ENCODE measurements at places on chromosomes 11 and 22. TPM values are rescaled to one million over a fixed set of nuclear protein-coding genes. Genes with fewer than 3 reads are reported as not detected.
A peak's percentile ranks its signal among the peaks of the same experiment; 100 is the strongest.

The RASSF10 gene
- not detected for total RNA-seq

The MOGAT2 gene
- total RNA-seq, result 27.8 TPM

GRCh38 chr11:95451682-95452081 lies 220.7 kb upstream of the SESN3 start:
- H3K36me3 ChIP-seq, result no peaks in the 10 kb centered on the region
- H3K27me3 ChIP-seq, result no peaks in the 10 kb centered on the region
- no peak overlapping the region for H3K27ac ChIP-seq
- H3K4me1 ChIP-seq, result no peaks in the 10 kb centered on the region

GRCh38 chr11:62018981-62019664 lies 51.7 kb upstream of the FTH1 start:
- H3K36me3 ChIP-seq, result no peaks in the 10 kb centered on the region
- H3K27me3 ChIP-seq, result no peaks in the 10 kb centered on the region
- DNase-seq, result no peak
- H3K4me3 ChIP-seq, result no peak overlapping the region
- H3K27ac ChIP-seq, result peak overlapping the region; percentile 57

DNA sequence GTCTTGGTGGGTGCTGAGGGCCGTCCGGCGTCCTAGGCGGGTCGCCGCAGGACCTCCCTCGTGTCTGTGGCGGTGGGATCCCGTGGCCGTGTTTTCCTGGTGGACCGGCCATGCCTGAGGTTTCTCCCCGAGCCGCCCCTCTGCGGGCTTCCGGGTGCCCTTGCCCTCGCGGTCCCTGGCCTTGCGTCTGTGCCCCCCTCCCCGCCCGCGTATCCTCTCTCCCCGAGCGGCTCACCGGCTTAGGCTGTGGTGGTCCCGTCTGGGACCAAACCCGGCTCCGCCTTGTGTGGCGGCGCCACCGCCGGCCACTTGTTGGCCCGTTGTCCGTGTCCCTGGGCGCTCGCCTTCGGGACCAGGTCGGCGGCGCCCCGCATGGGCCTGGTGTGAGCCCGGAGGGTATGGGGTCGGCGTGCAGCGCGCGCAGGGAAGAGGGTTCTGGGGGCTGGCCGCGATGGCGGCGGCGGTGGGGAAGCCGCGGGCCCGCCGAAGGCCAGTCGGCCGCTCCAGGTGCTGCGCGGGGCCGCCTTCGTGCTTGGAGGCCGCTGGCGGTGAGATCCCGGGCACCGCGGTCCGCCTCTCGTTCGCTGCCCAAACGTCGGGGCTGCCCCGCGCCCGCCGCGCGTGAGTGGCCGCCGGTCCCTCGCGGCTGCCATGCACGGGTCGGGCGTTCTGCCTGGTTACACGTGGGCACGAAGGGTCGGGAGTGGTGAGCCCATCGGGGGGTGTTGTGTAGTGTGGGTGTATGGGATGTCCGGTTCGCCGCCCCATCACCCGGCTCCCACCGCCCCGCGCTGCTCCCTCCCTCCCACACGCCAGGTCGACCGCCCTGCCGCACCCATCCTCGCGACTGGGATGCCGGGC lies 3899.1 kb upstream of the OR11H1 start:
- H3K4me1 ChIP-seq, result no peaks in the 10 kb centered on the region
- no peak for DNase-seq
- no peak overlapping the region for H3K4me3 ChIP-seq
- H3K36me3 ChIP-seq, result no peaks in the 10 kb centered on the region

DNA sequence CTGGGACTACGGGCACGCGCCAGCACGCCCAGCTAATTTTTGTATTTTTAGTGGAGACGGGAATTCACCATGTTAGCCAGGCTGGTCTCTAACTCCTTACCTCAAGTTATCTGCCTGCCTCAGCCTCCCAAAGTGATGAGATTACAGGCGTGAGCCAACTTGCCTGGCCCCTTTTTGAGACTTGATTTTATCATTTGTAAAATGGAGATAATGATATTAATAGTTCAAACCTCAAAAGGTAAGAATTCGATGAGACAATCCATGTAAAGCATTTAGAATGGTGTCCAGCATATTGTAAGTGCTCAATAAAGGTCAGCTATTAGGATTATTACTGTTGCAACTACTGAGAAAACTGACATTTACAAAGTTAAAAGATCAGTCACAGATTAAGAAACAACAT lies 2.7 kb upstream of the BACE1 start:
- H3K36me3 ChIP-seq, result no peaks in the 10 kb centered on the region
- no peak for DNase-seq
- peaks cover 52% of the 10 kb centered on the region for H3K4me1 ChIP-seq
- H3K27ac ChIP-seq, result peak overlapping the region; percentile 10

GRCh38 chr11:117604336-117604995 lies 192.6 kb downstream of the DSCAML1 start:
- H3K27me3 ChIP-seq, result no peaks in the 10 kb centered on the region
- no peaks in the 10 kb centered on the region for H3K4me1 ChIP-seq
- H3K36me3 ChIP-seq, result no peaks in the 10 kb centered on the region

DNA sequence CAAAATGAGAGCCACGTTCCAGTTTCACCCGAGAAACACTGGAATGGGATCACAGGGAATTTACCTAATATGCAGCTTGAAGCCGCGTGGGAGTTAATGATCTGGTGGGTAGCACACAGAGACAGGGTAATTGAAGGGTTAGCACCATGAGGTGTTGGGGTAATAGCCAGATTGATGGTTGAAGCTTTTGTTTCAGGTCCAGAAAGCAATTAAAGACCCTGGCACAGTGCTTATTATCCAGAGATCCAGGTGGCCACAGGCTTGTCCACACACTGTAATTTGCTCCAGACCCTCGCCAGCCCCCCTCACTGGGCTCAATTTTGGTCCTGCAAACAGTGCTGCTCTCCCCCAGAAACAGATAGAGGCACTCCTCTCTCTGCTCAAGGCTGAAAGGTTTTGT lies 282.5 kb upstream of the ISX start:
- no peak overlapping the region for H3K4me3 ChIP-seq
- no peaks in the 10 kb centered on the region for H3K27me3 ChIP-seq
- H3K36me3 ChIP-seq, result no peaks in the 10 kb centered on the region
- no peaks in the 10 kb centered on the region for H3K4me1 ChIP-seq
- DNase-seq, result no peak

DNA sequence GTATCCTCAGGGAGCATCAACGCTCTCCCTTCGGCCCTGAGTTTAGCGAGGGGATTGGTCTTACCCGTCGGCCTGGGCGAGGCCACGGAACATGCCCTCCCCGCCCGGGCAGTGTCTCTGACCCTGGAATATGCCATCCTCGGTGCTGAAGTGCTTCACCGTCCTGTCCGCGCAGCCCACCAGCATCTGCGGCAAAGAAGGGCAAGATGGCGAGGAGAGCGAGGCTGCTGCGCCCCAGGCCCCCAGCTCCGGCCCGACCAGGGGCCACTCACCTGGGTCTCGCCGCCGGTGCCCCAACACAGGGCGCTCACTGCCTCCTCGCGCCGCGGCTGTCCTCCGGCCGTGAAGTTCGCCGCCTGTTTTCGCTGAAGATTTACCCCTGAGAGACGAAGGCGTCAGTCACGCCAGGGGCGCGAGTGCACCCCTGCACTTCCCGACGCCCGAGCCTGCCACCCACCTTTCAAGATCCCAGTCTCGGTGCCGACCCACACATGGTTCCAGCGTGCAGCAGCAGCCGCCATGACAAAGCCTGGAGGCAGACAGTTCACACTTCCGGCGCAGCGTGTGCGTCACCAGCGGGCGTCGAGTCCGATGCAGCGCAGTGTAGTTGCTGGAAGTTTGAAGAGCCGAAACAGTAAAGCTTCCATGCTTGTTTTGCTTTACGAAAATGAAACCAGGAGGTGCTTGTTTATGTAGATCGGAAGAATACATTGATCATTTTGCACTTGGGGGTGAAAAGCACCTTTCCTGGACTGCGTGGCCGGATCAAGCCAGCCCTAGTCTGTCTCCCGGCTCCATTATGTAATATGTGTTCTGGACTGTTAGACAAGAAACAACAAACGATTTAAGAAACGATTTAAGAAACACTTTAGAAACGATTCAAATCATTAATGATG lies at the start of gene WDR74:
TSS of gene WDR74 (minus strand) at position 541 of the 896 bp plus-strand sequence. CDS start at position 521, 20 bp downstream.
- H3K4me1 ChIP-seq, result peaks cover 32% of the 10 kb centered on the region
- peaks cover 28% of the 10 kb centered on the region for H3K36me3 ChIP-seq
- H3K27me3 ChIP-seq, result no peaks in the 10 kb centered on the region
- peak within 1 kb of the TSS; percentile 85 for H3K4me3 ChIP-seq

DNA sequence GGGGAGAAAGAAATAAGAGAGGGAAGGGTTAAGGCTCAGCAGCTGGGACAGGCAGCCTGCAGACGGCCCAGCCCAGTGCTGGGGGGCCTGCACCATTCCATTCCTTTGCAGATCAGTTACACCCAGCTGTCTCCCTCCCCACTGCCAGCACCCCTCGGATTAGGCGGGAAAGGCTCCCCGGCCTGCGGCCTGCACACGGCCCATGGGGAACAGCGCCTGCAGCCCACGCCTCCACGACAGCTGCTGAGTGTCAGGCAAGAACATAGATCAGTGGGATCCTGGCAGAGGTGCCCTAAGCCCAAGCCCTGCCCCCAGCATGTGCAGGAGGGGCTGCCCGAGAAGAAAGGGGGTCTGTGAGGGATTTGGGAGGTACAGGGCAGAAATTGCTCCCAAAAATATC lies 65.8 kb upstream of the MYOD1 start:
- H3K4me3 ChIP-seq, result no peak overlapping the region
- H3K27ac ChIP-seq, result no peak overlapping the region
- peaks cover 3% of the 10 kb centered on the region for H3K27me3 ChIP-seq
- peaks cover 13% of the 10 kb centered on the region for H3K4me1 ChIP-seq
- H3K36me3 ChIP-seq, result no peaks in the 10 kb centered on the region

DNA sequence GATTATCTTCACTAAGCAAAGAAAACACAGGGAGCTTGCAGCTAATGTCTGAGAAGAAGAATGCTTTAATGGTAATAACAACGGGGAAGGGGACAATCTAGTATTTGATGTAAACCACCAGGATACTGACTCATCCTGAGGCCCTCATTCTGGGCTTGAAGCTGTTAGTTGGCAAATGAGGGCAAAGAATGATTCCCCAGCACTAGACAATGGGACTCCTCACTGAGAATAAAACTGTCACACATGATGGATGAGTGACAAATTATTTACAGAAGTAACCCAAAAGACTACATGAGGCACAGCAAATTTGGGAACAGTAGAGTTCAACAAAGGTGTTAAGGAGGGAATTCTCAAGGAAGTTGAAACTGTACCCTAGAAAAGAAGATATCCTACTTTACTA lies 76.3 kb downstream of the FAM168A start:
- DNase-seq, result peak; percentile 43
- H3K27me3 ChIP-seq, result no peaks in the 10 kb centered on the region
- H3K27ac ChIP-seq, result no peak overlapping the region
- peaks cover 10% of the 10 kb centered on the region for H3K4me1 ChIP-seq
- H3K36me3 ChIP-seq, result no peaks in the 10 kb centered on the region

The OR52M1 gene
- not detected for total RNA-seq

- no peaks in the 10 kb centered on the region for H3K36me3 ChIP-seq
- H3K4me3 ChIP-seq, result no peak overlapping the region
- no peaks in the 10 kb centered on the region for H3K27me3 ChIP-seq
- no peak overlapping the region for H3K27ac ChIP-seq
Observed at GRCh38 chr11:12133547-12134235, 23.3 kb downstream of the MICAL2 start.

The HPX gene
- total RNA-seq, result 29.6 TPM

The SLC22A8 gene
- total RNA-seq, result not detected

The HORMAD2 gene
- total RNA-seq, result not detected

DNA sequence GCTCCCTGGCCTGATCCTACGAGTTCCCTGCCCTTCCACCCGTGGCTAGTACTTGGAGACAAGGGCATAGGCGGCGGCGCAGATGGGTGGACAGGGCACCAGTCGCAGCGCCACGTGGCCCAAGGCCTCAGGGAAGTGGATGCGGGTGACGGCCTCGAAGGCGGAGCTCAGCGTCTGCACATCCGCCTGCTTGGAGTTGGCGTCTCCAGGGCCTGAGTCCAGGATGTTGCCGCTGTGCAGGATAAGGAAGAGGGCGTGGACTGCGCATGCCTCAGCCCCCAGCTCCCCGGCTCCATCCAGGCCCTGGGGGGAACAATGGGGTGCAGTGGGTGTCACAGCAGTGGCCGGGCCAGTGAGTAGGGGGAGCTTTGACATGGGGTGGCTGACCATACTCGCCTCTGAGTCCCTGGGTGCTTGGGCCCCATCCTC lies 6.6 kb downstream of the PITPNM1 start:
- no peaks in the 10 kb centered on the region for H3K36me3 ChIP-seq
- H3K4me1 ChIP-seq, result peaks cover 1% of the 10 kb centered on the region
- H3K4me3 ChIP-seq, result no peak overlapping the region
- no peak overlapping the region for H3K27ac ChIP-seq
- DNase-seq, result no peak

The KREMEN1 gene
- total RNA-seq, result 10.2 TPM

DNA sequence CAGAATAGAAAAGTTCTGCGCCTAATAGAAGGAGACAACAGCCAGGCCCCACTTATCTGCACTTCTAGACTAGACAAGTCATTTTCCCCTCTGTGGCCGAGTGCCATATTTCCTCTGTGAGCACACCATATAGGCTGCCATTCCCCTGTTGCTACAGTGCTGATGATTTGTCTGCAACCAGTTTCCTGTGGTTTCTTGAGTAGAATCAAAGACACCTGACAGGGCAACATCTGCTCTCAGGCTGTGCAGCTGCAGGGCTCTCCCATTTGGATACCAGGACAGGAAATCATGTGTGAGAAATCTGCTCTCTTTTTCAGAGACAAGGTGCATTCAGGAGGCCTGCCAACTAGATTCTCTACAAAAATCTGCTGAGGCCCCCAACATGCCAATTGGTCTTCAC lies 879.3 kb downstream of the DLG2 start:
- DNase-seq, result no peak
- no peaks in the 10 kb centered on the region for H3K4me1 ChIP-seq
- H3K27ac ChIP-seq, result no peak overlapping the region
- H3K27me3 ChIP-seq, result no peaks in the 10 kb centered on the region
- H3K36me3 ChIP-seq, result no peaks in the 10 kb centered on the region

The TMEM126B gene
- total RNA-seq, result 81.8 TPM

The KMT5B gene
- 32.5 TPM for total RNA-seq

- H3K4me1 ChIP-seq, result peaks cover 61% of the 10 kb centered on the region
- no peaks in the 10 kb centered on the region for H3K27me3 ChIP-seq
- no peak overlapping the region for H3K27ac ChIP-seq
- no peak for DNase-seq
- H3K36me3 ChIP-seq, result peaks cover 26% of the 10 kb centered on the region
Observed at GRCh38 chr11:112229746-112230433, 3.7 kb downstream of the PTS start.

Measured in HepG2 (cell line).